ENCODE measurements at places on chromosomes 2 and 18.

GRCh38 chr18:37630334-37630733, 64.7 kb upstream of the CELF4 start:
- no peaks in the 10 kb centered on the region for H3K36me3 ChIP-seq
- no peak overlapping the region for H3K27ac ChIP-seq
- H3K27me3 ChIP-seq: no peaks in the 10 kb centered on the region
- H3K4me3 ChIP-seq: no peak overlapping the region
- no peaks in the 10 kb centered on the region for H3K4me1 ChIP-seq
- DNase-seq: no peak

DNA sequence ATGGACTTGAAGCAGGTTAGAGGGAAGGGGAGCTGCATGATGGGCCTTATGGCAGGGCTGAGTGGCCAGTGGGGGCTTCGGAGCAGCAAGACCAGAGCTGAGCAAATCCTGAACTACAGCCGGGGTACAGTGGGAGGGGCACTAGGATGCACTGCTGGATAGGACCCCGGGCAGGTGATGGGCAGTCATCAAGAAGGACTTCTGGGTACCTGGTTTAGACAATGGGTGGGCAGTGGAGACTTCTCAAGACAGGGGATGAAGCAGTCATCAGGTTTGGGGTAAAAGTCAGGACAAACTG, 507.4 kb upstream of the MYT1L start:
- H3K27ac ChIP-seq: no peak overlapping the region
- H3K27me3 ChIP-seq: peaks cover 7% of the 10 kb centered on the region
- DNase-seq: no peak
- H3K4me3 ChIP-seq: no peak overlapping the region
- no peaks in the 10 kb centered on the region for H3K4me1 ChIP-seq

- H3K4me3 ChIP-seq: no peak overlapping the region
- H3K27me3 ChIP-seq: no peaks in the 10 kb centered on the region
Observed at GRCh38 chr2:144607099-144607498, 87.2 kb upstream of the ZEB2 start.

DNA sequence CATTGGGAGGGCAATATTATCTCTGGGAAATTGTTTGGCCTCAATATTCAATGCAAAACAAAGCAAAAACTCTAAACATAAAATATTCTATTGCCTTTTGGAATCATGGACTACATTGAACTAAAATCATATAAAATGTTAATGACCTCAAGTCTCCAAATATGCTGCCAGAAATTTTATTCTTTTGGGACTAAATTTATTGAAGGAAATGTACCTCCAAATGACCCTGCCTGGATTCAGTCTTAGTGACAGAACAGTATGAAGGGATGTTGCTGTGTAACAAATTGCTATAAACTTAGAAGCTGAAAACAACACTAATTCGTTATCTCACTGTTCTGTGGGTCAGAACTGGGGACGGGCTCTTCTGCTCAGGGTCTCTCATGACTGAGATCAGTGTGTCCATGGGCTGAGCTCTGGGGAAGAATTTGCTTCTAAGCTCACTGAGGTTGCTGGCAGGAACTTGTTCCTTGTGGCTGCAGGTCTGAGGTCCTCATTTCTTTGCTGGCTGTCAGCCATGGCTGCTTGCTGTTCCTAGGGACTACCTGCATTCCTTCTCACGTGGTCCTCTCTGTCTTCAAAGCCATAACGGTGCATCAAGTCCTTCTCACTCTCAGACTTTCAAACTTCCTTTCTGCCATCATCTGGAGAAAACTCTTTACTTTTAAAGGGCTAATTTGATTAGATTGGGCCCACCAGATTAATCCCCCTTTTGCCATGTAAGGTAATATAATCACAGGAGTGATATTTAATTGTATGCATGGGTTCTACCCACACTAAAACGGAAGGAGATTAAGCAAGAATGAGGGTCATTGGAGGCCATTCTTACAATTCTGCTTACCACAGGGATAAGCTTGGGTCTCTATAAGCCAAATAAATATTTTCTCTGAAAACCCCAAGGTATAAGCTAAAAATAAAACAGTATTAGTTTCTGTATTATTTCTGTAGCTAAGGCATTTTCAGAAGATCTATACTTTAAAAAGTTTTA, 149.0 kb downstream of the ADCYAP1 start:
- H3K27ac ChIP-seq: no peak overlapping the region
- H3K27me3 ChIP-seq: no peaks in the 10 kb centered on the region
- DNase-seq: no peak
- no peaks in the 10 kb centered on the region for H3K4me1 ChIP-seq
- H3K4me3 ChIP-seq: no peak overlapping the region

GRCh38 chr18:35413163-35413511, 36.0 kb upstream of the ZNF396 start:
- H3K36me3 ChIP-seq: no peaks in the 10 kb centered on the region
- H3K27ac ChIP-seq: peak overlapping the region; percentile 44
- peaks cover 3% of the 10 kb centered on the region for H3K4me1 ChIP-seq

DNA sequence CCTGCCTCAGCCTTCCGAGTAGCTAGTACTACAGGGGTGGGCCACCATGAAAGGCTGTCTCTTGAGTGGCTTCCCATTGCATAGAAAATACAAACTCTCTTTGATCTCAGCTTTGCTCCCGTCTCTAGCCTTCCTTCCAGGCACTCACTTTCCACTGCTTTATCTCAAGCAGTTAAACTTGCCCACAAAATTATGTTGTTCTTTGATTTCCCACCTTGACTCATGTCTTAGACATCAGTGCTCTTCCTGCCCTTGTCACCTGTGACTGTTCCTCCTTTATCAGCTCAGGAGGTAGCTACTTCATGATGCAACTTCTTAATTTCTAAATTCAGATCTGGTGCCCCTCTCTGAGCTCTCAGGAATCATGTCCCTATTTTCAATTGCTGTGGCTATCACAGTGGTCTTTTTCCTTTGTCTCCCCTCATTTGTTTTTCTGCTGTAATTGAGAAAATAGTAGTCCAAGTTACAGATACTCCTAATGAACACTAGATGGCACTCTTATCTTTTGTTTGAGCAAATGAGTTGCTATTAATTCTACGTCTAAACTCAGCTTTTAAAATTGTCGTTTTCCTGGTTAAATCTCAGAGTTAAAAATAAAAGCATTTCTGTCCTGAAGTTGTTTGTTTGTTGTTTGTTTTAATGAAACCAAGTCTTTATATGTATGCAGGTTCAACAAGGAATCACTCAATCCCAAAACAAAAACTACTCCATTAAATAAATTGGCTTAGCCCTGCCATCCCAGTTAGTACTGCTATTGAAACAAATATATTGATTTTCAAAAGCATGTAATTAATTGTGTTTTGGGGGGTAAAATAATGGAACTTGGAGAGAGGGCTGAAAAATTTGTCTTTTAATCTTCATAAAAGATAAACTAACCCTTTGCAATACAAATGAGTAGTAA, 46.9 kb upstream of the GREB1L start:
- no peaks in the 10 kb centered on the region for H3K36me3 ChIP-seq
- no peaks in the 10 kb centered on the region for H3K27me3 ChIP-seq
- no peaks in the 10 kb centered on the region for H3K4me1 ChIP-seq

DNA sequence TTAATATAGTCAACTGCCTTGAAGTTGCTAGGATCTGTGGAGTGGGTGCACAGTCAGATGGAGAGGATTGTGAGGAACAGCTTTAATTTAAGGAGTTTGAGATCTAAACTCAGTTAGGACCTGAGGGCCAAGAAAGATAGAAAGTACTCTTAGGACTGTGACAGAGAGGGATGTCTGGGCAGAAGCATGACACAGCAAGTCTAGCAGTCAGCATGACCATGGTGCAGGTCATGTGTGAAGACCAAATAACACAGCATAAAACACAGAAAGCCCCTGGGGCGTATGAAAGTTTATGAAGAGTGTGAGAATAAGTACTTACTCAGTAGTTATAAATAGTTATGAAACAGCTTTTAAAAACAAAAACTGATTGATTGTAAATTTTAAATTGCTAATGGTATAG, 107.2 kb downstream of the GALNT1 start:
- no peaks in the 10 kb centered on the region for H3K27me3 ChIP-seq
- H3K4me1 ChIP-seq: no peaks in the 10 kb centered on the region
- H3K27ac ChIP-seq: no peak overlapping the region
- DNase-seq: no peak

DNA sequence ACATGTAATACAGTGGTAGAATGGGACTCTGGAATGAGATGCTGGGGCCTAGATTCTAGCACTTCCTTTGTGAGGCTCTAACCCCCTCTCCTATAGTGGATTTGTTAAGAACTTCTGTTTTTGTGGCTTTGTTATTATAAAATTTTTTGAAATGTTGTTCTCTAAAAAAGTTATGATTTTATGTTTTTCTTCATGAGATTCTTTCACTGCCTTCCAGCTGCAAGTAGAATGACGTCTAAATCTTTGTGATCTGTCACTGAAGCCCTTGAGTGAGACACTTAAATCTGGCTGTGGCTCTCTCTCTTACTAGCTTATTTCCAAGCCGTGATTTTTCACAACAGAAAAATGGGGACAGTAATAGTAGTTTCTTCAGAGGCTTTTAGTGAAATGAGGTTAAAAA, 1.6 kb downstream of the CASP8 start:
- H3K27ac ChIP-seq: peak overlapping the region; percentile 100
- DNase-seq: no peak
- no peaks in the 10 kb centered on the region for H3K27me3 ChIP-seq
- H3K4me3 ChIP-seq: peak overlapping the region; percentile 46
- peaks cover 54% of the 10 kb centered on the region for H3K4me1 ChIP-seq

- DNase-seq: no peak
- H3K36me3 ChIP-seq: no peaks in the 10 kb centered on the region
- H3K4me1 ChIP-seq: no peaks in the 10 kb centered on the region
- no peak overlapping the region for H3K4me3 ChIP-seq
Observed at GRCh38 chr18:10318691-10318970, 135.8 kb upstream of the APCDD1 start.

- no peaks in the 10 kb centered on the region for H3K36me3 ChIP-seq
- no peaks in the 10 kb centered on the region for H3K27me3 ChIP-seq
- no peaks in the 10 kb centered on the region for H3K4me1 ChIP-seq
Observed at GRCh38 chr2:241984271-241984655, 114.7 kb downstream of the RTP5 start.

GRCh38 chr18:48597671-48598070, 58.8 kb downstream of the CTIF start:
- H3K27ac ChIP-seq: no peak overlapping the region
- H3K4me3 ChIP-seq: no peak overlapping the region
- no peak for DNase-seq
- H3K4me1 ChIP-seq: no peaks in the 10 kb centered on the region
- no peaks in the 10 kb centered on the region for H3K27me3 ChIP-seq

DNA sequence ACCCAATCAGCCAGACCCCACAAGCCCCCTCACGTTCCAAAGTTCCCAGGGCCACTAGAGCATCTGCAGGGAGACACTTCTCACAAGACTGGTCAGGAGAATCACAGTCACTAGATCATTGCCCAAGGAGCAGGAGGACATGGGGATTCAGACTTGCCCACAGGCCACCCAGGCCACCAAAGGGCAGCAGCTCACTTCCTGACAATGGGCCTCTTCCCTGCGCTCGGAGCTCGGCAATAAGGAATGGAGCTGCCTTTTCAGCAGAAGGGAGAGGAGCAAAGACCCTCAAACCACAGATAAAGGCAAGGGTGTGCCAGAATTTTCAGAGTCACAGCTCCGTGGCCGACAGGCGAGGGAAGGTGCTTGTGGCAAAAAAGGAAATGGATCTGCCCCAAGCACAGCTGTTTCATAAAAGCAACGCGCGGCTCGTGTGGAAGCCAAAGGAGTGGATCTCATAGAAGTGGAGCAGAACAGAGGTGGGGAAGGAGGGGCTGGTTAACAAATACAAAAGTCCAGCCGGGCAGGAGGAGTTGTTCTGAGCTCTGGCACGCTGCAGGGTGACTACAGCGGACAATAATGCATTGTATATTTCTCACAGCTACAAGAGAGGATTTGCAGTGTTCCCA, 72.1 kb downstream of the EDAR start:
- no peak overlapping the region for H3K27ac ChIP-seq
- H3K4me1 ChIP-seq: no peaks in the 10 kb centered on the region
- no peaks in the 10 kb centered on the region for H3K36me3 ChIP-seq
- no peak overlapping the region for H3K4me3 ChIP-seq
- no peak for DNase-seq
- no peaks in the 10 kb centered on the region for H3K27me3 ChIP-seq

DNA sequence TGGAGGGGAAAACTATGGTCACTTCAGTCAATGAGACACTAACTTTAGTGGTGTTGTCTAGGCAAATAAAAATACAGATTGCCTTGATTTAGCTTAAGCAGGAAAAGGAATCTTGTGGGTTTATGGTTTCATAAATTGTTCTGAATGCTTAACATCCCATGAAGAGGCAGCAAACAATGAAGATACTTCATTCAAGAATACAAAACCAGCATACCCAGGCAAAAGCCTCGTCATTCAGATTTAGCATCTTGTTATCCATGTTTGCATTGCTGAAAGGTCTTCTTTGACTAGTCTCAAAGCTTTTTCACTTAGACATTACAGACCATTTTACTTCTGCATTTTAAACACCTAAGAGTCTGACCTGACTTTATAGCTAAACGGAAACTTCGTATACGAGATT, 272.7 kb upstream of the FSHR start:
- H3K27ac ChIP-seq: no peak overlapping the region
- no peak overlapping the region for H3K4me3 ChIP-seq
- no peaks in the 10 kb centered on the region for H3K27me3 ChIP-seq
- H3K36me3 ChIP-seq: no peaks in the 10 kb centered on the region
- DNase-seq: no peak

GRCh38 chr18:47689371-47689770, 241.1 kb downstream of the SMAD2 start:
- H3K36me3 ChIP-seq: no peaks in the 10 kb centered on the region
- H3K27me3 ChIP-seq: no peaks in the 10 kb centered on the region
- no peak for DNase-seq
- no peak overlapping the region for H3K4me3 ChIP-seq
- no peaks in the 10 kb centered on the region for H3K4me1 ChIP-seq
- H3K27ac ChIP-seq: no peak overlapping the region

- no peaks in the 10 kb centered on the region for H3K36me3 ChIP-seq
- H3K27ac ChIP-seq: no peak overlapping the region
- DNase-seq: no peak
- H3K27me3 ChIP-seq: no peaks in the 10 kb centered on the region
- H3K4me3 ChIP-seq: no peak overlapping the region
Observed at GRCh38 chr2:102061286-102061699, 69.5 kb downstream of the IL1R2 start.

- no peak overlapping the region for H3K27ac ChIP-seq
- no peaks in the 10 kb centered on the region for H3K36me3 ChIP-seq
- no peak overlapping the region for H3K4me3 ChIP-seq
- no peak for DNase-seq
- no peaks in the 10 kb centered on the region for H3K27me3 ChIP-seq
- no peaks in the 10 kb centered on the region for H3K4me1 ChIP-seq
Observed at GRCh38 chr2:194705398-194705797, 951.6 kb upstream of the SLC39A10 start.

- no peak overlapping the region for H3K4me3 ChIP-seq
- DNase-seq: no peak
Observed at GRCh38 chr18:23203891-23204432, 68.7 kb downstream of the CABLES1 start.

GRCh38 chr2:176435729-176436128, 166.5 kb downstream of the MTX2 start:
- DNase-seq: no peak
- no peak overlapping the region for H3K27ac ChIP-seq
- H3K27me3 ChIP-seq: no peaks in the 10 kb centered on the region
- no peak overlapping the region for H3K4me3 ChIP-seq

GRCh38 chr2:152452256-152452973, 117.4 kb downstream of the FMNL2 start:
- no peaks in the 10 kb centered on the region for H3K27me3 ChIP-seq
- H3K4me3 ChIP-seq: no peak overlapping the region
- H3K4me1 ChIP-seq: no peaks in the 10 kb centered on the region
- H3K36me3 ChIP-seq: no peaks in the 10 kb centered on the region
- no peak for DNase-seq

- no peaks in the 10 kb centered on the region for H3K27me3 ChIP-seq
- H3K27ac ChIP-seq: no peak overlapping the region
- no peaks in the 10 kb centered on the region for H3K36me3 ChIP-seq
- DNase-seq: no peak
- H3K4me3 ChIP-seq: no peak overlapping the region
Observed at GRCh38 chr18:6557770-6558248, 143.1 kb upstream of the L3MBTL4 start.

Data from Panc1 (cell line).